Caco-2 (cell line): ENCODE measurements at places on chromosomes 11 and 22. TPM values are rescaled to one million over a fixed set of nuclear protein-coding genes. Genes with fewer than 3 reads are reported as not detected.

DNA sequence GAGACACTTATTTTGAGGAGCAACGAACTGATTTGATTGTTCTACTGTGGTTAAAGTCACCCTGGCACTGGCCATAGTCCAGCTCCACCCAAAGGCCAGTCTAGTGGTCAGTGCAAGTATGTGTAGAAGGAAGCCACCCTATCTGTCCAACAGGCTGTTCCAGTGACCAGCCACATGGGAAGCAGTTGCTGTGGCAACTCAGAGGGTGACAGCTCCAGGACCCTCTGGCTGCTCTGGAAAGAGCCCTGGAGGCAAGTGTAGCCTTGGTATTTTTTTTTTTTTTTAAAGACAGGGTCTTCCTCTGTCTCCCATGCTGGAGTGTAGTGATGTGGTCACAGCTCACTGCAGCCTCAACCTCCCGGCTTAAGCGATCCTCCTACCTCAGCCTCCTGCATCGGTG, 27.8 kb downstream of the LMO1 start:
- H3K4me1 ChIP-seq, result no peaks in the 10 kb centered on the region
- H3K4me3 ChIP-seq, result no peak overlapping the region
- no peaks in the 10 kb centered on the region for H3K36me3 ChIP-seq
- H3K27ac ChIP-seq, result no peak overlapping the region

DNA sequence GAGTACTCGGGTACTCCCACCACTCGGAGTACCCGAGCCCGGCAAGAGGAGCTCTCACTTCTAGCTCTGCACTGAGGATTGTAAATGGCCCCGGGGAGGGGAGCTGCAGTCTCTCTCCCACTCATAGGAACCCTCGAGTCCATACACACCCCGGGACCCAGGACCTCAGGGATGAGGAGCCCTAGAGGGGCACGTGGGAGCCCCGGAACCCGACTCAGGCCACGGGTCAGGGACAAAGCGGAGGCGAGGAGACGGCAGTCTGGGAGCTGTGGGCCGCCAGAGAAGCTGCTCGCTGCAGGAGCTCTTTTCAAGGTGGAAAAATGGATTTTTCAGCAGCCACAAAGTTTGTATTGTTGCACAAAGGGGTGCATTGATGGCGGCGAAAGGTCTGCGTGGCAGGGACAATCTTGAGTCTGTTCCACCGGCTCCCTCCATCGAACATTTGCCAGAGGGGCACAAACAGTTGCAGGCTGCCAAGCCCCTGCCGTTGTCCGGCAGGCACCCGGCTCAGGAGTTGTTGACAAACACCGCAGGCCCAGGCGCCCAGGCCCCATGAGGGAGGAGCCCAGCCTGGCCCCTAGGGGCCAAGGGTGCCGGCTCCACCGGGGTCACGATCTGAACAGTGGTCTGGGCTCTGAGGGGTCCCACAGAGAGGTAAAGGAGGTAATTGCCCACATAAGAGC, 5.7 kb upstream of the FLI1 start:
- H3K36me3 ChIP-seq, result no peaks in the 10 kb centered on the region
- no peak overlapping the region for H3K4me3 ChIP-seq
- peaks cover 2% of the 10 kb centered on the region for H3K27me3 ChIP-seq
- no peak for DNase-seq
- H3K27ac ChIP-seq, result no peak overlapping the region

GRCh38 chr11:117857734-117858414, 18.6 kb downstream of the FXYD6 start:
- no peaks in the 10 kb centered on the region for H3K4me1 ChIP-seq
- peaks cover 5% of the 10 kb centered on the region; the same call in 1 of the 2 replicates for H3K27me3 ChIP-seq
- H3K4me3 ChIP-seq, result no peak overlapping the region
- no peaks in the 10 kb centered on the region for H3K36me3 ChIP-seq

DNA sequence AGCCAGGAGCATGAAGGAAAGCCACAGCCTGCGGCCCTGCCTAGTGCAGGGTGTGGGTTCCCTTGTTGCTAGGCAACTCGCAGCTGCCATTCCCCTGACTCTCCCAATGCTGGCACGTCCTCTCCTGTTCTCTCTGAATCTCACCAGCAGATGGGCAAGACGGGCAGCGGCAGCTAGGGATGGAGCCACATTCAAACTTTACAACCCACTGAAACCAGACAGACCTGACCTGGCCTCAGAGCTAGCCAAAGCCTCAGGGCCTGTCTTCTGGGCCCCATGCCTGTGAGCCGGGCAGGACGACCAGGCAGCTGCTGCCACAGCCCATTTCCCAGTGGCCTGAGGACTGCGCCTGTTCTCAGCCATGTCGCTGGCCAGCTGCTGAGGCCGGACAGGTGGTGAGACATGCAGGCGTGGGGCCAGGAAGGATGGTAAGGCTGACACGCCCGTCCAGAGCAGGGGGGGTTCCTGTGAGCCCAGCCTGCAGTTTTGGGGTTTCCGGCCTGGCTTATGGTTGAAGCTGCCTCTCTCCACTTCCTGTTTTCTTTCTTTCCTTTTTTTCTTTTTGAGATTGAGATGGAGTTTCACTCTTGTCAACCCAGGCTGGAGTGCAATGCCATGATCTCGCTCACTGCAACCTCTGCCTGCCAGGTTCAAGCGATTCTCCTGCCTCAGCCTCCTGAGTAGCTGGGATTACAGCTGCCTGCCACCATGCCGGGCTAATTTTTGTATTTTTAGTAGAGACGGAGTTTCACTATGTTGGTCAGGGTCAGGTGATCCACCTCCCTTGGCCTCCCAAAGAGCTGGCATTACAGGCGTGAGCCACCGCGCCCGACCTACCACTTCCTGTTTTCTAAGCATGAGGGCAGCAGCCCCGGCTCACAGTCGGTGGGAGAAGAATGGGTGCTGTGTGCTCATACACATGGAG, 4.1 kb downstream of the SUN2 start:
- no peak overlapping the region for H3K27ac ChIP-seq
- no peak for DNase-seq
- peaks cover 20% of the 10 kb centered on the region for H3K4me1 ChIP-seq
- no peaks in the 10 kb centered on the region for H3K27me3 ChIP-seq

SLCO2B1 gene
- 231 and 277 TPM in 2 replicates for total RNA-seq

SYTL2 gene
- 110 and 156 TPM in 2 replicates for total RNA-seq

NECTIN1 gene
- 60.1 and 63.6 TPM in 2 replicates for total RNA-seq

MS4A4A gene
- not detected in 2 replicates for total RNA-seq
